ENCODE measurements at places on chromosomes 4 and X.

- DNase-seq = no peak
Measured at GRCh38 chr4:119099227-119099810, 36.3 kb upstream of the MYOZ2 start.

DNA sequence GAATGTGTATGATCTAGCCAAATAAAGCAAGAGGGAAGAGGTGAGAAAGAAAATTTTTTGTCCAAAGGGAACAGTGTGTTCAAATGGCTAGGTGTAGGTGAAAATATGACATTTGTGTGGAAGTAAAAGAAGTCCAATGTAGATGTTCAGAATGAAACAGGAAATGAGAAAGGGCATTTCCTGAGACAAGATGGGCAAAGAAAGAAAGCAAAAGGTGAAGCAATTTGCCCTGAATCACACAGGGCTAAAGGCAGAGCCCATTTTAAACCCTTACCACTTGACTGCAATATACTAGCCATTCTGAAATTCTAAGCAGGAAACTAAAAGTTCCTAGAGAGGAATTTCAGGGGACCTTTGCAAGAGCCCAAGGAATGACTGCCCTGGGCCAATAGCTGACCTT, 36.0 kb downstream of the CLOCK start:
- DNase-seq = no peak

- DNase-seq = no peak
Measured at GRCh38 chrX:44002567-44002966, 29.4 kb upstream of the NDP start.

GRCh38 chr4:30953799-30954198, 233.6 kb downstream of the PCDH7 start:
- no peak for DNase-seq

- no peak for DNase-seq
Measured at GRCh38 chrX:40189637-40190036, 91.9 kb upstream of the BCOR start.

- no peak for DNase-seq
Measured at GRCh38 chr4:145804116-145804515, 124.2 kb downstream of the C4orf51 start.

DNA sequence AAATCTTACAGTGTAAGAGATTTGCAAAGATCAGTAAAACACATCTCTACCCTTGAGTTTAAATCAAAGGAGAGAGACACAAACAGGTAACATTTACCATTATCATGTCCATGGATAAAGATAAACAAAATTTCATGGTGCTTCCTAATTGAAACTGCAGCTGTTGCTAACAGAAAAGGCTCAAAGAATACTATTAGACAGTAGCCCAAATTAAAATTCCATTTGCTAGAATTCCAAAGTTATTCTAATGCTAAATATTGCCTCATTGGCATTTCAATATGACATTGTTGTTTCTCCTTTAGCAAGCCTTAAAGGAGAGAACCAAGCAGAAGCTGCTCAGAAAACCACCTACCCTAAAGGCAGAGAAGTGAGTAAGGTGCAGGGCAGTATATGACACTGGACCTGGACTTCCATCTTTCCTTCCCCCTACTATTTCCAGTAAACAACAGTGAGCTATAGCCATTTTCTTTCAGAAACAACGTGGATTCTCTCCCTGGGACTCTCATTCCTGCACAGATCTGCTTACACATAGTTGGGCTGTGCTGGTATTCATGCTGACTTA, 19.5 kb upstream of the ZCCHC13 start:
- no peak for DNase-seq

DNA sequence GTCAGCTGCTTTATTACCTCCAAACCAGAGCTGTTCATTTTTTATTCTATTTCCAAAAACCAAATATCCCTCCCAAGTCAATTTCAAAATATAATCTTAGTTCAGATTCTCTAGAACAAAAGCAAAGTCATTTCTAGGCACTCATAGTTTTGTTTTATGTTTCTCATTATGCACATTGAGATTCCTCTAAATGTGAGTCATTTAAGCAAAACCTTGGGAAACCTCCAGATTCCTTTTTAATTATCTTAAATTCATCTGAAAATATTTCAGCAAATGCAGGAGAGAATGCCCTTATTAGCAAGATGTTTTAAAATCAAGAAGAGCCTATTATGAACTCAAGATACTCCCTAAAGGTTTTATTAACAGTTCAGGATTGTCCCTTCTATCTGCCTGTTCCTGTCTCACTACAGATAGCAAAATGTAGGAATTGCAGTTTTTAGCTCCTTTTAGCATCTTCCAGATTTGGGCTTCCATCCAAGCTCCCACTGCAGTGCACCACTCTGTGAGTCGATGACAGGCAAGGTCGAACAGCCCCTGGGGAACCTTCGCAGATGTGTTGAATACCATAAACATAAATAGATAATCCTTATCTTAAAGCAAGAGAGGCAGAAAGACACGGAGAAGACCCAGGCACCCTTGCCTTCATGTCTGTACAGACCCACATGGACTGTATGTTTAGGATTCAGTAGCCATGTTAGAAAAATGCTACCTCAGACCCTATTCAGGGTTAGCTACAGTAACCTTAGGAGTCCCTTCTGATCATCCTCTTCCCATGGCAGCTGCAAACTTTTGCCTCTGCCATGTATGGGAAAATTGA, 11.3 kb upstream of the SLC9A7 start:
- DNase-seq = no peak

GRCh38 chrX:65502618-65503017, 32.0 kb downstream of the LAS1L start:
- DNase-seq = no peak

DNA sequence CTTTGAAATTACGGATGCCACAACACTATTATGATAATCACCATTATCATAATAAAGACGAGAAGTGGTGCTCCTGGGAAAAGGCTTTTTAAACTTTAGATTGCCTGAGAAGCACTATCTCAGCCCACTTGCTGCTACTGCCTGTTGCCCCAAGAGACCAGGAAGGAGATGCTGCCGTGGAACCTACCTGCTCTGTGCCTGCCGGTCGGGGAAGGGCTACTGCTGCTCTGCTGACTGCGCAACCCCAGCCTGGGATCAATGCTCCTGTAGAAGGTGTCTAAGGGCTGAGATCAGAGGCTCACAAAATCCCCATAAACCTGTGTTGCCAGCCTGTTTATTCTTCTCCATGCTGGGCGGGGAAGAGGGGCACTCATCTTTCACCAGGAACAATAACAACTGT, 145.3 kb upstream of the VCX3B start:
- no peak for DNase-seq

DNA sequence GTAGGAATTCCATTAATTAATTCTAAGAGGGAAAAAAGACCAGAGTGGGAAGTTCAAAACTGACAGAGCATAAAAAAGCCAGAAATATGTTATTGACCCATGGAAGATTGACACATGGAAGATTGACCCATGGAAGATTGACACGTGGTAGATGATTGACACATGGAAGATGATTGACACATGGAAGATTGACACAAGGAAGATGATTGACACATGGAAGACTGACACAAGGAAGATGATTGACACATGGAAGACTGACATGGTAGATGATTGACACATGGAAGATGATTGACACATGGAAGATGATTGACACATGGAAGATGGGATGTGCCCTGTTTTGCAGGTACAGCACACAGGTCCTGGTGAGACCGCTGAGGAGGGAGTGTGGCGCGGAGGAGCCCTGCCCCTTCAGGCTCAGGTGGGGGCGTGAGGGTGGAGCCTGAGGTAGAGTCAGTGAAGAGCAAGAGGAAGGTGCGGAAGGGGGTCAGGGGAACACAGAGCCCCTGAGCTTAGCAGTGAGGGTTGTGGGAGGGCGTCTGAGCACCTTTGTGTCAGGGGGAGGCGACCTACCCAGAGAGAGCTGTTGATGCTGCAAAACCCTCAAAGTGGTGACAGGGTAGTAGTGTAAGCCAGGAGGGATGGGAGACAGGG, 15.8 kb upstream of the PDE6B start:
- no peak for DNase-seq

GRCh38 chr4:67886281-67886680, 2.5 kb upstream of the TMPRSS11D start:
- no peak for DNase-seq

DNA sequence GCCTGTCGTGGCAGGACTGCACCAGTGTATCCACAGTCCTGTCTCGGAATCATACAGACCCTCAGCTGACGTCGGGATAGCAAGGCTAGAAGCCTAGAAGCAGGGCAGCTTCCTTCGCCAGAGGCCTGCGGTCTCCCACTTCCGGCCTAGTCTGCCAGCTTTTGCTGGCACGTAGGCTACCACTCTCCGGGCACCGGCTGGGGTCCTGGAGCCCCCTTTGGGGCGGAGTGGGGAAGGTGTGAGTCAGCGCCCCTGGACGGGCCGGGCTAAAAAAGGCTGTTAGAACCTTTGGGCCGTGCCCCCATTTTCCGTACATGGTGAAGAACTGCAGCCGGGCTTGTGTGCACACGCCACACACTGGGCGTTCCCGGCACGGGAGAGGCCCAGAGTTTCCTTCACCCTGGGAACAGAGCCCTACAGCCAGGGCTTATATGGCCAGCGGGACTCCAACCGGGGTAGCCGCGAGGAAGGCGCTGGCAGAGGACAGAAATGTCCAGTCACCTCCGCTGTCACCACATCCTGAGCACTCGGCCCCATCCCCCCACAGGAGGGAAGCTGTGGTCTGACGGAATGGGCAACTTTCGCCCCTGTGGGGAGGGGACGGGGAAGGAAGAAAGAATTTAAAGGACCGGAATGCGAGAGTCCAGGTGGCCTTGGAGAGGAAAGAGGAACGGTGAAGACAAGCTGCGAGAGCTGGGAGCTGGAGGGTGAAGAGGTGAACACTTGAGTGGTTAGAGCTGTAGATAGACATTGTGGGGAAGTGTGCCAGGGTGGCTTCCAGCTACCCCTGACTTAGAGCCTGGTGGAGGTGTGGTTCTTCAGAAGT, 4.6 kb downstream of the MAGIX start:
- DNase-seq = peak; percentile 75

DNA sequence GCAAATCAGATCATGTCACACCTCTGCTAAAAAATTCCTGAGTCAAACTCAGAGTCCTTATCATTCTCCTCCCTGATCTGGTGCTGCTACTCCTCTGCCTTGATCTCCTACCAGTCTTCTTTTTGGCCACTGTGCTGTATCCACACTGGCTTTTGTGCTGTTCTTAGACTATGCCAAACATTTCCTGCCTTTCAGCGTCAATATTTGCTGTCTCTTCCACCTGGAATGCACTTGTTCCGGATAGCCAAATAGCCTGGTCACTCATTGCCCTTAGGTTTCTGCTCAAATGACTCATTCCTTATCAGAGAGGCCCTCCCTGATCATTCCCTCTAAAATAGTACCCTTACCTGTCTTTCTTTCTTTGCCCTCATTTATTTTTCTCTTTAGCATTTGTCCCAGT, 24.4 kb upstream of the RP2 start:
- no peak for DNase-seq

GRCh38 chr4:185921583-185922555, 109.9 kb upstream of the SORBS2 start:
- no peak for DNase-seq

DNA sequence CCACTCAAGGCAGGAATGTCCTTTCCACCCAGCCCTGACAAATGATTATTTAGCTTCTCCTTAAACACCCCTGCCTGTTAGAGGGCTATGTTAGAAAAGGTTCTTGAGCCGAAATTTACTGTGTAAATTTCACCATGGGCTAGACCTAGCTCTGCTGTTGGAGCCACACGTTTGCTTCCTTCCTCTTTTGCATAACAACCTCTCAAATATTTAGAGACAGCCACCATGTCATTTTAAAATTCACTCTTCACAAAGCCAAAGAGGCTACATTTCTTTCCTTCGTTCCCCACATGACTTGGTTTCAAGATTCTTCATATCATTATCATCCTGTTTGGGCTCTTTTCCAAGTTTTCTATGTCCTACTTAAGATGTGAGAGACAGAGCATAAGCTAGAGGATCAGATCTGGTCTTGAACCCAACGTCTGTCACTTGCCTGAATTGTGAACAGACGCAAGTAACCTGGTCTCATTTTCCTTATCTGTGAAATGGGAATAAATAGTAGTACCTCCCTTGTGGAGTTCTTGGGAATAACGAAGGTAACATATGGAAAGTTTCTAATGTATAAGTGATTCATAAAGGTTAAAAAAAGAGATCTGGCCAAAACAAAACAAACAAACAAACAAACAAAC, 6.7 kb downstream of the DOCK11 start:
- no peak for DNase-seq

DNA sequence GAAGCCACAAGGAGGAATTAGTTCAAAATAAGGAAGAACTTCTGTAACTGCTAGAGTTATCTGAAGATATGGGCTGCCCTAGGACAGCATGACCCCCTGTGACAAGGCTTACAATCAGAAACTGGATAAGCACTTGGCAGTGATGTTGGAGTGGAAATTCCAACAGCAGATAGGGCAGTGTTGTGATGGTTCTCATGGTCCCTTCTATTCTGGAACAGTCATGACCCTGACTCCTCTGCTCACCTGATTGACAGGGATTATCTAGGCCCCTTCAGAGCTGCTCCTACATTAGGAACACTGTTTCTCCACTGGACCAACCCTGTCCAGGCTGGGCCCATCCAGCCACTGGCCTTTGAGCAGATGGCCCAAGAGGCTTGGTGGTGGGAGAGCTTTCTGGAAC, 17.9 kb downstream of the NALF2 start:
- DNase-seq = no peak

DNA sequence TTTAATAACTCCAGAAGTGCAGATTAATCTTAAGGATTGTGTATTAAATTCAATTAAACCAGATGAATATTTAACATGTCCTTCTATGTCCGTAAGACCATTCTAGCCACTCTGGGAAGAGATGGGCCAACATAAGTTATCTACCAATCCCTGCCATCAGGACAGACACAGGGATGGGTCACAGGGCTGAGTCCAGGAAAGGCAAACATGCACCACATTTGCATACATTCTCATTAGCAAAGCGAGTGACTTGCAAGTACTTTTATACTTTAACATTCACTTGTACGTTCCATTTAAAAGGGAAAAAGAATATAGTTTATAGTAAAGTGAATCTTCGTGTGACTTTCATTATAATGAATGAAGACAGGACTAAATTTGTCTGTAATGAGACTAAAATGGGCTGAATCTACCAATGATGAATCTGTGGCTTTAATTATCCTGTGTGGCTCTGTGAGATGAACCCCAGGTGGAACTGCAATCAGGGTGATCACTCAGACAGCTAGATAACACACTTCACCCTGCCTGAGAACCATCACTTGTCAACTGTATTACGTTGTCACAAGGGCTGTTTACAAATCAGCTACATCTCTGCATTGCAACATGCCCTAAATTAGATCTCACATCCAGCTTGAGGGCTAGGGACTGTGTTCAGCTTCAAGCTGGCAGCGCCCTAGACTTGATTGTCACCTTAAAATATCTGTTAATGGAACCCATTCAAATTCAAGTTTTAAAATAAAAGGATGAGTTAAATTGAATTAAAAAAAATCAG, 77.2 kb downstream of the SH3KBP1 start:
- DNase-seq = no peak

- peak; percentile 10 for DNase-seq
Measured at GRCh38 chr4:61532336-61533000, 332.3 kb downstream of the ADGRL3 start.

GRCh38 chr4:83128240-83128929, 13.9 kb upstream of the PLAC8 start:
- DNase-seq = no peak

DNA sequence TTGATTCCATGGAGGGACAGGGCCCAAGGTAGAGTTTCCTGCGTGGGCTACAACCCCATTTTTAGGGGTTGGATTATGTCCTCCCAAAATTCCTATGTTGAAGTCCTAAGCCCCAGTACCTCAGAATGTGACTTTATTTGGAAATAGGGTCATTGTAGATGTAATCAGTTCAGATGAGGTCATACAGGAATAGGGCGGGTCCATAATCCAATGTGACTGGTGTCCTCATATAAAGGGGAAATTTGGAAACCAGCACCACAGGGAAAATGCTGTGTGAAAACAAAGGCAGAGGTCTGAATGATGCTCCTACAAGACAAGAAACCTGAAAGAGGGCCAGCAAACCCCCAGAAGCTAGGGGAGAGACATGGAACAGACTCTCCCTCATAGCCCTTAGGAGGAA, 31.1 kb upstream of the MAMLD1 start:
- no peak for DNase-seq

Data from left ventricle myocardium inferior (tissue), 1 donor.